ENCODE measurements at places on chromosomes 3 and 15.

GRCh38 chr15:57167821-57168395 is 208.4 kb upstream of the CGNL1 start:
- no peak for DNase-seq

DNA sequence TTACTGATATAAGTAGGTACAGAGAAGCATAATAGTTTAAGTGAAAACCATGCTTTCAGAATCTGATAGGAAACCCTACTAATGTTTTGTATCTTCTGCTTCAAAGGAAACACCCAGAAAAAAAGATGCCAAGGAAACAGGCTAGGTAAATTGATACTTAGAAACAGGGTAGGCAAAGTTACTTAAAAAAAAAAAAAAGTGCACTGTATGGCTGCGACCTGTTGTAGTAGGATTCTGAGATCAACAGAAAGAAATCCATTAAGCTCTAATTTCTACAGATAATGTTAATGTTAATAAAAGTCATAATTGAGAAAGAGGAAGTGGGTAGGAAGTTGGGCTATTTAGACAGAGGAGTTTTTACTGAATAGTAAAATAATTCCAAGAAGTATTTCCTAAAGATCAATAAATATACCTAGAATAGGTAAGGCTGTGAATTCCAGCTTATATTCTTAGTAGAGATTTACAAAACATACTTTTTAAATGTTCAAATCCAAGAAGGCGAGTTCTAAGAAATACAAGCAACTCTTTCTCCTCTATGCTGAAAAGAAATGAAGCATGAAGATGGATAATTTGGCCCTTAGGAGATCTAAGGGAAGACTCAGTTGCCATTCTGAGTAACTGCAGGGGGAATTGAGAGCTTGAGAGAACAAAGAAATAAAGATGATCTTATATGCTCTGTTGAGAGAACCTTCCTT is 24.1 kb upstream of the STT3B start:
- no peak for DNase-seq

DNA sequence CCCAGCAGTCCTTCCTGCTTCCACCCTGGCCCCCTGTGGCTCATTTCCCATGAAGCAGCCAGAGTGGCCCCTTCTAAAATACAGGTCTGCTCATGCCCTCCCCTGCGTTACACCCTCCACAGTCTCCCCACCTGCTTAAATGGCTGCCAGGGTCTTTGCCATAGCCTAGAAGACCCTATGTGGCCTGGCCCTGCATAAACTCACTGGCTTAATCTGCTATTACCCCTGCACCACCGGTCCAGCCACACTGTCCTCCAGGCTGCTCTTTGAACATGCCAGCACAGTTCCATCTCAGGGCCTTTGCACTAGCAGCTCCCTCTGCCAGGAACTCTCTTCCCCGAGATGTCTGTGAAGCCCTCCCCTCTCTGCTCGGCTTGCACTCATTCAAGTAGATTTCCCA is 166.8 kb downstream of the NTRK3 start:
- DNase-seq, result no peak

GRCh38 chr15:56327721-56328502 is 37.3 kb upstream of the TEX9 start:
- peak; percentile 7 for DNase-seq

Data from amniotic epithelial cell (primary cell).